ENCODE measurements at places on chromosomes 16 and 17. TPM values are rescaled to one million over a fixed set of nuclear protein-coding genes. Genes with fewer than 3 reads are reported as not detected.

KRT27 gene
- not detected for total RNA-seq

GRAPL gene
- total RNA-seq = 2.2 TPM

ACAP1 gene
- 10.7 TPM for total RNA-seq

MYCBPAP gene
- 2.7 TPM for total RNA-seq

PSME3IP1 gene
- total RNA-seq = 113 TPM

ABCC3 gene
- 655 TPM for total RNA-seq

FOXO3B gene
- 4.1 TPM for total RNA-seq

CFAP97D1 gene
- total RNA-seq = not detected

KRTAP4-7 gene
- not detected for total RNA-seq

NLRC3 gene
- 12.3 TPM for total RNA-seq

GRCh38 chr16:73315645-73316044 is 267.7 kb upstream of the ZFHX3 start:
- H3K4me1 ChIP-seq = no peaks in the 10 kb centered on the region
- no peaks in the 10 kb centered on the region for H3K36me3 ChIP-seq
- H3K27ac ChIP-seq = no peak overlapping the region
- H3K27me3 ChIP-seq = no peaks in the 10 kb centered on the region
- DNase-seq = no peak

DNA sequence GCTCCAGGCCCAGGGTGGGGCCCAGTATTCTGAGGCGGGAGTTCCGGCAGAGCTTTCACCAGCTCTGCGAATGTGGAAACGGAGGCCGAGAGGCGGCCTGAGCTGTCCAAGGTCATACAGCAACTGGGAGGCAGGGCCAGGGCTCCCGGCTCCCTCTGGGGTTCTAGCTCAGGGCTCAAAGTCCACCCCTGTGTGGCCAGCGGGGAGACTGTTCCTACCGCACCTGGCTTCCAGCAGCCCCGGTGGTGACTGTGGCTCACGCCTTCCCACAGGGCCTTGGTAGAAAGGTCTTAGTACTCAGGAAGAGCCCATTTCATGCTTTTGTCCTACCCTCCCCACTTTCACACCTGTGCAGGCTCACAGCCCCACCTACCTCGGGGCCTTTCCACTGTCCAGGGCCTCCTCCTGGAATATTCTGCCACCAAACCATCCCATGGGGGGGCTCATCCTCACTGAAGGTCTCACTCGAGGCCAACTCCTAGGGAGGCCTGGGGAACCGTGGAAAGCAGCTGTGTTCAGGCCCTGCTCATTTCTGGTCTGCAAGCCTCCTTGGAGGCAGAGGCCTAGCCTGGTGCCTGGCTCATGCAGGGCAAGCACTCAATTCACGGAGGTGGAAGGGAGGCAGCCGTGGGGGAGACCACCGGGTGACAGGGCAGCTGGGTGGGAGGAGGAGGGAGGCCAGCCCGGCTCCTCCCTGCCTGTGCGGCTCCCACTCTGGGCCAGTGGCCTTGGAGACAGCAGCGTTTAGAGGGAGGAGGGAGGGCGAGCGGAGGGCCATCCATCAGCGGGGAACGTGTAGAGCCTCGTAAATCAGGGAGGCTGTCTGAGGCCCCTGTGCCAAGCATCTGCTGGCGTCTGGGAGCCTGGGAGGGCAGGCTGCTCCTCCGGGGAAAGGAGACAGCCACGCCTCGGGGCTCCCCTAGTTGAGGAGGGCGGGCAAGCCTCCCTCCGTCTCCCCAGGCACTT is 12.7 kb upstream of the DOC2B start:
- H3K4me3 ChIP-seq = no peak overlapping the region
- no peak overlapping the region for H3K27ac ChIP-seq
- no peak for DNase-seq
- no peaks in the 10 kb centered on the region for H3K4me1 ChIP-seq
- H3K36me3 ChIP-seq = no peaks in the 10 kb centered on the region

- peak overlapping the region; percentile 74 for H3K27ac ChIP-seq
- no peak for DNase-seq
- H3K27me3 ChIP-seq = no peaks in the 10 kb centered on the region
- peaks cover 65% of the 10 kb centered on the region for H3K4me1 ChIP-seq
- no peaks in the 10 kb centered on the region for H3K36me3 ChIP-seq
Measured at GRCh38 chr17:82237746-82238471, 9.1 kb downstream of the SLC16A3 start.

- no peak overlapping the region for H3K4me3 ChIP-seq
- no peaks in the 10 kb centered on the region for H3K27me3 ChIP-seq
- DNase-seq = no peak
- H3K36me3 ChIP-seq = no peaks in the 10 kb centered on the region
Measured at GRCh38 chr16:12146966-12147365, 170.4 kb downstream of the SNX29 start.

GRCh38 chr16:85262558-85263238 is 150.4 kb upstream of the CIBAR2 start:
- no peak overlapping the region for H3K4me3 ChIP-seq
- H3K27me3 ChIP-seq = peaks cover 4% of the 10 kb centered on the region
- no peaks in the 10 kb centered on the region for H3K4me1 ChIP-seq
- H3K27ac ChIP-seq = no peak overlapping the region
- H3K36me3 ChIP-seq = no peaks in the 10 kb centered on the region
- DNase-seq = no peak

DNA sequence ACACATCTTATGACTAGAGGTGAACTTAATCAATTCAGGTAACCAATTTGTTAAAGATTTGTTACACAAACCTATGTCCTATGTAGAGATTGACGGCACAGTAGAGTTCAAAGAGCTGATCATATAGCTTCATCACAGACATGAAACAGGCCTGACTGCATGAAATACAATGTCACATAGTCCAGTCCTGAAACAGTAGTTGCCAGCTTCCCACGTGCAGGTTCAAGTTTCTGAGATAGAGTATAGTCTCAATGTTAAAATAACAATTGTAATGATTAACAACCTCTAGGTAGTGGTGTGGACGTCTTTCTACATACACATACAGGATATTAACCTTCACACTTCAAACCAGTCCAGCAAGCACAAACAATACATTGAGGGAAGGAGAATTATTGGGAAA is 640.7 kb upstream of the SOX9 start:
- no peaks in the 10 kb centered on the region for H3K4me1 ChIP-seq
- H3K4me3 ChIP-seq = no peak overlapping the region
- H3K27ac ChIP-seq = no peak overlapping the region
- H3K36me3 ChIP-seq = no peaks in the 10 kb centered on the region

- DNase-seq = peak; percentile 87
- H3K27me3 ChIP-seq = no peaks in the 10 kb centered on the region
- H3K4me1 ChIP-seq = peaks cover 3% of the 10 kb centered on the region
- no peak overlapping the region for H3K4me3 ChIP-seq
- peak overlapping the region; percentile 60 for H3K27ac ChIP-seq
Measured at GRCh38 chr16:31868691-31869167, 4.9 kb upstream of the ZNF267 start.

- peaks cover 13% of the 10 kb centered on the region for H3K4me1 ChIP-seq
- no peak for DNase-seq
- no peak overlapping the region for H3K4me3 ChIP-seq
- H3K36me3 ChIP-seq = no peaks in the 10 kb centered on the region
Measured at GRCh38 chr16:35011-35677, 18.3 kb downstream of the POLR3K start.

DNA sequence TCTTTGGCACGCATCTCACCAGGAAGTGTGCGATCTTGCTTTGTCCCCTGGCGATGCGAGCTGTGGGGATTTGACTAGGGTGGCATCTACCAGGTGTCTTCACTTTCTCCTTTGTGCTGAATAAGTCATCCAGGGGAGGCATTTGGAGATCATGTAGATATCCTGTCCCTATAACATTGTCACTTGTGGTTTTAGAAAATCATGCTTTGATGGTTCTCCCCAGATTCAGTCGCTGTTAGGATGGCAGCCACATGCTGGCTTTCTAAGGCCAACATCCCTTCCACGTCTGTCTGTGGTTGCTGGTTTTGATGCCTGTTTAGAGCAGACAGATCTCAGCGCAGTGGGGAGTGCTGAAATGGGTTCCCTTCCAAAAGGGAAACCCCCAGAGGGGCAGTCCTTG is 2.5 kb downstream of the ADAD2 start:
- no peaks in the 10 kb centered on the region for H3K4me1 ChIP-seq
- no peak overlapping the region for H3K27ac ChIP-seq
- no peaks in the 10 kb centered on the region for H3K36me3 ChIP-seq
- no peak for DNase-seq
- no peaks in the 10 kb centered on the region for H3K27me3 ChIP-seq

GRCh38 chr16:54652201-54652770 is 278.4 kb upstream of the IRX5 start:
- no peak for DNase-seq
- H3K27me3 ChIP-seq = peaks cover 26% of the 10 kb centered on the region
- no peaks in the 10 kb centered on the region for H3K36me3 ChIP-seq
- H3K4me3 ChIP-seq = no peak overlapping the region
